Hematopoietic multipotent progenitor cell (in vitro differentiated cells): ENCODE measurements at places on chromosomes 7 and 10.

GRCh38 chr10:117461766-117462423 lies 80.7 kb upstream of the EMX2 start:
- no peak for DNase-seq

GRCh38 chr7:155984609-155985405 lies 172.5 kb upstream of the SHH start:
- DNase-seq, result no peak

DNA sequence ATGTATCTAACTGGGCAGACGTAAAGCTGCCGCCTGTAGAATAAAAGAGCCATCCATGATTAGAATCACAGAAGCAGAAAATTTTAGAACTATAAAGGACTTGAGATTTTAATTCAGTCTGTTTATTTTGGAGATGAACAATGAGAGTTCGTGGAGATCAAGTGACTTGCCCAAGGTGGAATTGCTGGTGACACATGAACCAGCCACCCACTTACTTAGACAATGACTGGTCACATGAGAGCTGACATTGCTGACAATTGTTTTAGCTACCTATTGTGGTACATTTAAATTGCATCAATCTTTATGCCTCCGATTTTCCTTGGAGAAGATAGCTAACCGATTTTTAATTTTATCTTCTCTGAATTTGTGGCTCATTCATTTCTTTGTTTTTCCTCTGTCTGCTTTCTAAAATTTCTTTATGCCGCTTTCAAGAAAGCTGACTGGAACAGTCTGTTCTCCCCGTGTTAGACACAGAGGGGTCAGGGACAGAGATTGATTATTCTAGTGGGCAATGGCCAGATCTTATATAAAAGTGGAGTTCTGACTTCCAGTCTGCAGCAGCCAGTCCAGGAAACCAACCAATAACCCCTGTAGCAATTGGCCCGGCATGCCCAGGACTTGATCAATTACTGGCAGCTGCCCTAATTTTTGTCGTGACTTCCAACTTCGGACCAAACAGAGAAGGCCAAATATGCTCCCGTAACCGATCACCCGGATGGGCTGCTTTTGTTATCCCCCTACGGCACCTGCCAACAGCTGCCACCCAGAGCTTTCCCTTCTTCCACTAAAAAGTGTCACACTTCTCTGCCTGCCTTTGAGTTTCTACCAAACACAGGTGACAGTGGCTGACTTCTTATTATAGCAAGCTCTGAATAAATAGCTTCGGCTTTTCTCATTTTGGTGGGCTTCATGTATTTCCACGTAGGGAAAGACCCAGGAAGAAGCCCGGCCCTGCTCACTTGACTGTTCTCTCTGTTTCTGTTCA lies 241.6 kb downstream of the CAMK1D start:
- no peak for DNase-seq

- no peak for DNase-seq
These were observed 6.0 kb downstream of the LIPN start for GRCh38 chr10:88765816-88766215.

DNA sequence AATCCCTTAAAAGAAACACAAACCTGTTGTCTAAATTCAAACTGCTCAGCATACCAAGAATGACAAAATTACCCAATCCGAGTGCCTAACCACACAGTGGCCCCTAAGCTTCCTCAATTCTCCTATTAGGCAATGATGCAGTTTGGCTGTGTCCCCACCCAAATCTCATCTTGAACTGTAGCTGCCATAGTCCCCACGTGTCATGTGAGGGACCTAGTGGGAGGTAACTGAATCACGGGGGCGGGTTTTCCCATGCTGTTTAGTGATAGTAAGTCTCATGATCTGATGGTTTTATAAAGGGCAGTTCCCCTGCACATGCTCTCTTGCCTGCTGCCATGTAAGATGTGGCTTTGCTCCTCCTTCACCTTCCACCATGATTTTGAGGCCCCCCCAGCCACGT lies 21.9 kb downstream of the PSAP start:
- DNase-seq, result peak; percentile 43

DNA sequence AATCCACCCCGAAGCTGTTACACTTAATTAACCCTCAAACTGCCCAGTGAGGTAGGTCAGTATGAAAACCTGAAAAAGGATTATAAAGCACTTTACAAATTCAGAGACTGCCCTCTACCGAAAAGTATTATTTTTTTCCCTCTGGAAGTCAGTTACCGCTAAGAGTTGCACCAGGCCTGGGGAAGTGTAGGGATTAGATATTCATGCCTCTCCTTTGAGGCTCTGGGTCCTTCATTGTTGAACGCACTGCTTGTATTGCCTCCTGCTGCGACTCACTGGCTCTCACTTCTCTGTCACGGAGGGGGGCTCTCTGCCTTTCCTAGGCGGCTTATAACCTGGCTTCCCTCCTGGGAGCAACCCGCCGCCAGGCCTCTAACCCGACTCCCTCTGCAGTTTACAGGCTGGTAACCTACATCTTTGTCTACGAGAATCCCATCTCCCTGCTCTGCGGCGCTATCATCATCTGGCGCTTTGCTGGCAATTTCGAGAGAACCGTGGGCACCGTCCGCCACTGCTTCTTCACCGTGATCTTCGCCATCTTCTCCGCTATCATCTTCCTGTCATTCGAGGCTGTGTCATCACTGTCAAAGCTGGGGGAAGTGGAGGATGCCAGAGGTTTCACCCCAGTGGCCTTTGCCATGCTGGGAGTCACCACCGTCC lies 2.7 kb downstream of the RHBDD2 start:
- no peak for DNase-seq

DNA sequence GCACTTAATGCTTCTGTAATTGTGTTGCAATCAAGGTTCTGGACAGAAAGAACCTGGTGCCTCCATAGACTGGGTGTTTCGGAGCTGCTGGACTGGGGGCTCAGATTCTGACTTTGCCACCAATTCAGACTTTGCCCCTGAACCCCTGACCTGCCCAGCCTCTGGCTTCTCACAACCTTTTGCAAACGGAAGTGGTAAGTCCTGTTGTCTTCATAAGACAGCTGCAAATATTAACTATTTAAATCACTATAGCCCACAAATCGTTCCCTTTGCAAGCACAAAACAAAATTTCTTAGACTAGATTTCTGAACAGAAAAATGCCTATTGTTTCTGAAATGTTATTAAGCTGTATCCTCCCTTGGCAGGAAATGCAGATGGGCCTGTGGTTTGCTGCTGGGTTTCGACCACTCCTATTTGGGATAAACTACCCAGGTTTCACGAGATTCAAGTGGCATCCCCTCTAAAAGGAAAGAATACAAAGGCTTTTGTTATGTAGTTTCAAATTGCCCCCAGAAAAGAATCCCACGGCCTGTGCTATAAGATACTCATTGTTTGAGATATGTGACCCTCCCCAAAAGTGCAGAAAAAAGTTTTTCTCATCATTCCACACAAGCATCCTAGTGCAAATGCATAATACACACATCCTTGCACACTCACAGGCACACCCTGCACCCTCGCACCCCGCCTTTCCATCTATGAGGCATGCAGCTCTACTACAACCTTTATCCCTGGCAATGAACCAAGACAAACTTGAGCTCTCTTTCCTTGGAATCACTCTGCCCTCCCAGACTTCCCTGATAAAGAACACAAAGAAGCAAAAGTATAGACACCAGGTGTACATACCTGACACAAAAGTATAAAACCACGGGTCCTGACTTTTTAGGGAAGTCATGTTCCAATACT lies 209.1 kb downstream of the PRPF18 start:
- DNase-seq, result no peak

GRCh38 chr10:7635408-7636125 lies 31.2 kb downstream of the ITIH5 start:
- DNase-seq, result no peak

DNA sequence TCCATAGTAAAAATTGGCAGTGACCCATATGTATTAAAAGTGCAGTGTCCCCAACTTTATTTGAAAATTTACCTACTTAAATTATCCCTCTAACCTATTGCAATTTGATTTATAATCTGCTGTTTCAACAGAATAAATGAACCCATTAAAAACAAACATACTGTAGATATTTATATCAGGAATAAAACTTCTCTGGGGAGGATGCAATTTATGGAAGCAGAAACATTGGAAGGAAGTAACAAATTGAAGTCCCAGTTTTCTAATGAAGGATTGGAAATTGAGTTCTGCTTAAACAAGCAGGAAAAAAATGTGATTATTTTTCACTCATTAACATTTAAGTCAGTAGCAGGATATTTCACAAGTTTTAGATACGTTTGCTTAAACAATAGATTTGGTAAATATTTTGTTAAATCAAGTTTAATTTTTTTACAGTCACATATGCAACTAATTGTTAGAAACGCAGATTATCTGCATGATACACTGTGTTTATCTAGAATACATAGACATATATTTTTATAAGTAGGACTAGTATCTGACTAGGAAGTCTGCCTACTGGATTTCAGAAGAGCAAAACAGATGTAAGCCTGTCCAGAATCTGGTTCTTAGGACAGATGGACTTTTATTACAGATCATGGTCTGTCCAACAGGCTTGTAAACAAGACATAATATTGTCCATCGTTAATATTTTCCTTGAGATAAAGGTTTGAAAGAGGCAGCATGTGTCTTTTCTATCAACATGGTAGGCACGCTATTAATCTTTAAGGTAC lies 5.3 kb downstream of the AGMO start:
- no peak for DNase-seq

GRCh38 chr7:155879592-155879991 lies 67.3 kb upstream of the SHH start:
- no peak for DNase-seq

- no peak for DNase-seq
These were observed 283.7 kb upstream of the NRP1 start for GRCh38 chr10:33618196-33618595.

DNA sequence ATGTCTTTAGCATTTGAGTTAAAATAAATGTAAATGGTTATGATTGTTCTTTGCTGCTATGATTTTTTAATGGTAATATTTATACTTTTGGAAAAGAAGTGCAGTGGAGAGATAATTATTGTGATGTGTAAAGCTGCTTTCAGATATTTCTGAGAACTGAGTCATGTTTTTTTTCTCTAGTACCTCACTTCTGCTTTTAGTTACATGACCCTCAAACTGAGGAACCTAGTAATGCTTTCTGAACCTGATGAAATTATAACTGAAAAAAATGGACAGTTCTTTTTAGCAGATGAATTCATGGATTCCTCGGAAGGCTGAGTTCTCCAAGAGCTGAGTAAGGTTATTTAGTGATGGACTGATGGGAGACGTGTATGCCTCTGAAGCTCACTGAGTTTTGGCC lies 167.8 kb downstream of the CDCA7L start:
- DNase-seq, result no peak

DNA sequence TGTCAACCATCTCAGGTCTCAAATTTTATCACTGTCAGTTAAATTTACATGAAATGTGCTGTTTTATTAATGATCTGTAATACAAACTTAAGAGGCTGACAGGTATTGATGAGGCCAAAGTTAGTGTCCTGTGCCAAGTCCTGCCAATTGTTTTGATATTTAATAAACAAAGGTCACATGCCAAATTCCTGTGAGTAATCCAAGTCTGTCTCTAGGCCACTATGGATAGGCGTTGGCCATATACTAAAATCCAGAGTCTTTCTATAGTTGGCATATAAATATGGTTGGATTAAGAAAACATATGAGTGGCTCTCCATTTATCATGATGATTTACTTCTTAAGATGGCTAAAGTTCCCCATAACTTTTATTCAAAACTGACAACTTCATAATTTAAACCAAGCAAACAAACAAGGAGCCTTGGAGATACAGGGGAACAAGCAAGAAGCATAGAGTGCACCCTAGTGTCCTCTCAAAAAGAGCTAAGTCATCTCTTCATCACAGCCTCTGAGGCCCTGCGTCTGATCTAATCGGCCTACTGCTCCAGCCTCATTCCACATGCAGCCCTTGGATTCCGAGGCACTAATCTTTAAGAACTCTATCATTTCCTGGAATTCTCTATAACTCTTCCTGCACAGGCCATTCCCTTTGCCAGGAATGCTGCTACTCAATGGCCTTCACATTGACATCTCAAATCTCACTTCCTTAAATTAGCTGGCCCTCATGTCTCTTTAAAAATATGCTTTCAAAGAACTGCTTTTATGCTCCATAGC lies 32.7 kb upstream of the NRCAM start:
- no peak for DNase-seq

GRCh38 chr10:89360157-89360556 lies 17.7 kb upstream of the IFIT1B start:
- no peak for DNase-seq

DNA sequence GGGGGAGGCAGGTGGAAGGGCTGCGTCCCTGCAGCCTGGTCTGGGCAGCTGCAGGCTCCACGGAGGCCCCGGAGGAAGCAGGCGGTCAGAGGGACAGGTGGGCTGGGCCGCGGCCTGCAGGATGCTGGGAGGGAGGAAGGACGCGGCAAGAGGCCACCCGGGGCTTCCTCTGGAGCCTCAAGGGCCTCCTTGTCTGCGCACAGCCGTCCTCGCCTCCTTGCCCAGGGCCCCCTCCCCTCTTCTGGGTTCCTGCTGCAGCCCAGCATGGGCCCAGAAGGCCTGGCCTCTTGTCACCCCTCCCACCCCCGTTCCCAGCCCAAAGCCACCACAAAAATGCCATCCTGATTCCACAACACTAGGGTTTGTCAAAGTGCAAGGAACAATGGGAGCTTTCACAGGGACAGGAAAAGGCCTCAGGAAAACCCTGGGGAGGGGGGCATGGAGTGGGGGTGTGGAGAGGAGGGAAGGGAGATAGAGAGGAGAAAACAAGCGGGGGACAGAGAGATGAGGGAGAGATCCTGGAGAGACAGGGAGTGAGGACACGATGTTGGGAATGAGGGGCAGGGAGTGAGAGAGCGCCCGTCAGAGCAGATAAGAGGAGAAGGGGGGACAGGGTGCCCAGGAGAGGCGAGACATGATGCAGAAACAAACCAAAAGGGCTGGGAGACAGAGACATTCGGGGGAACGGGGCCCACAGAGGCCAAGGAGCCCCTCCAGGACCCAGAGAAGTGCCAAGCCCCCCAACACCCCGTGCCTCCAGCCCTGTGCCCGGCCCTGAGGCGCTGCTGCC lies 41.8 kb downstream of the ZCCHC24 start:
- DNase-seq, result peak; percentile 45

GRCh38 chr7:38222481-38223096 lies 44.5 kb downstream of the STARD3NL start:
- DNase-seq, result peak; percentile 61

DNA sequence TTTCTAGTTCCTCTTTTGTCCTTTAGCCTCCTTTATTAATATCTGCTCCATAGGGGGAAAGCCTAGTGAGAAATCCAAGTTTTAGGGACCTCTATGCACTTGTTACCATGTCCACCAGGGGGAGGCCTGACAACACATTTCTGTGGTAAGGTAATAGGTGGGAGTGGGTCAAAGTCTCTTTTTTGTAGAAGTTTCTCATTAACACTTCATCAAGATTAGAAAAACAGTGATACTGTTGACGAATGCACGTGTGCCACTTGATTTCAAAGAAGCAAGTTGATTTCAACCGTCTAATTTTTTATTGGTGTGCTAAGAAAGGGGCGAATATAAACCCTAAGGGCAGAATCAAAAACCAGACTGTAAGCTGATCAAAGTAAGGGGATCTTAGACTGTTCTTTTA lies 30.6 kb downstream of the CISD1 start:
- DNase-seq, result peak; percentile 36
